ENCODE measurements at places on chromosomes 3 and 15. TPM values are rescaled to one million over a fixed set of nuclear protein-coding genes. Genes with fewer than 3 reads are reported as not detected.

DNA sequence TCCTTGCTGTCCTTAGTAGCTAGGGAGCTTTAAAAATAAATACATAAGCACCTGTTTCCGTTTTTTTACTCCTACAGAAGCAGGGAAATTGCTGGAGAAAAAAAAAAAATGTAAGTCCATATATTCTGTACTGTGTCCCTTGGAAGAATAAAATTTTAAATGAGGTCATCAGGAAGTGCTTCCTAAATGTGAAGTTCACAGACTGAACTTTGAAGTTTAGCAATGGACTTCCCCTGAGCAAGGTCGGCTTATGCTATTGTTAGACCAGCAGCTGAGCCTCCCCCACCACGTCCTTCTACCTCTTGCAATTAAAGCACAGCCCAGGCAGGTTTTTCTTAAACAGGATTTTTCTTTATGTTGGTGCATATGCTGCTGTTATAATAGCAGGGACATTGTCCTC lies 26.3 kb downstream of the LIPC start:
- no peak overlapping the region for H3K27ac ChIP-seq
- H3K36me3 ChIP-seq = no peaks in the 10 kb centered on the region
- no peak for DNase-seq
- H3K27me3 ChIP-seq = no peaks in the 10 kb centered on the region

Gene LZTFL1
- total RNA-seq = 31.7 TPM

- peaks cover 15% of the 10 kb centered on the region for H3K36me3 ChIP-seq
- no peaks in the 10 kb centered on the region for H3K27me3 ChIP-seq
- H3K4me1 ChIP-seq = peaks cover 10% of the 10 kb centered on the region
These were observed 19.9 kb downstream of the UBR1 start for GRCh38 chr15:43085921-43086320.

- no peak overlapping the region for H3K4me3 ChIP-seq
- no peak for DNase-seq
- H3K36me3 ChIP-seq = no peaks in the 10 kb centered on the region
These were observed 60.5 kb upstream of the ULK4 start for GRCh38 chr3:42022355-42022754.

DNA sequence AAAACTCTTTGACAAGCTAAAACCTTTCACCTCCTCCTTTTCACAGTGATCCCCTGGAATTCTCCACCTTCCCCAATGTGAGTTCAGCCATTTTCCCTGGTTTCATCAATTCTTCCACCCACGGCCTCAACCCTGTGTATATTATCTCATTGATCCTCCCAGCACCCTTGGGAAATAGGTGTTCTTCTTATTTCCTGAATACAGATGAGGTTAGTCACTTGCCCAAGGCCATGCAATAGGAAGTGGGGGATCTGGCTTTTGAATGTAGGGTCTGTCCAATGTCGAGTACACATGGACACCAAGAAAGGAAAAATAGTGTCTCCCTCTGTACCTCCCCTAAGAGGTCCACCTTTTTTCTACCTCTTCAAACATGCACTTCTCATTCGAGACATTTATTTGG lies 262.8 kb upstream of the ST8SIA2 start:
- H3K27me3 ChIP-seq = no peaks in the 10 kb centered on the region
- no peak overlapping the region for H3K27ac ChIP-seq
- no peak for DNase-seq
- no peaks in the 10 kb centered on the region for H3K4me1 ChIP-seq
- H3K36me3 ChIP-seq = peaks cover 42% of the 10 kb centered on the region

Measured in upper lobe of left lung (tissue), 6 donors.